ENCODE measurements at places on chromosomes 2 and 18.

- no peak for DNase-seq
These were observed 74.4 kb upstream of the ZCCHC2 start for GRCh38 chr18:62448426-62448825.

DNA sequence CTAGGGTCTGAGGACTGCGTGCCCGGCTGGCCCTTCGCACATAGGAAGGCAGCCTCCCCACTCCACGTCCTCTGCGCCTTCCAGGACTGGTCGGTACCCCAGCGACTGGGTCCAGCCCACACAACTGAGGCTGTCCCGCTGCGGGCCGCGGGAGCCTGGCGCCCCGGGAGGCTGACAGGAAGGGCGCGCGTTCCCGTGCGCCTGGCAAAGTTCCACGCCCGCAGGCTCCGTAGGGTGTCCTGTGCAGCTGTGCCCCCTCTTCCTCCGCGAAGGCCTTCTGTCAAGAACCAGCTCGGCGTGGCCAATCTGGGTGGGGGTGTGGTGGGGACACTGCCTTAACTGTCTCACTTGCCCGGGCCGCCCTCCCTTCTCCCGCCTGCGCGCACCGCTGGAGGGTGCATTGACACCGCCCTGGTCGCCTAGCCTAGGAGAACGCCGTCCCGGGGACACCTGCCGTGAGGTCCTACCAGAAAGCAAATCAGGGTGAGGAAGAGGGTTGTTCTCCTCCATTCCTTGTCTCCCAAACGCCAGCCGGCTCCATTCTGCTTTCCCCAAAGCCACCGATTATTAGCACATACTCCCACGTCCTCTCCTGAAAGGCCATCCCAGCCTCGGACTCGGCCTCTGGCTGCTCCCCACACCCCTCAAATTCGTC, 618 bp upstream of the LYPD1 start:
- no peak for DNase-seq

DNA sequence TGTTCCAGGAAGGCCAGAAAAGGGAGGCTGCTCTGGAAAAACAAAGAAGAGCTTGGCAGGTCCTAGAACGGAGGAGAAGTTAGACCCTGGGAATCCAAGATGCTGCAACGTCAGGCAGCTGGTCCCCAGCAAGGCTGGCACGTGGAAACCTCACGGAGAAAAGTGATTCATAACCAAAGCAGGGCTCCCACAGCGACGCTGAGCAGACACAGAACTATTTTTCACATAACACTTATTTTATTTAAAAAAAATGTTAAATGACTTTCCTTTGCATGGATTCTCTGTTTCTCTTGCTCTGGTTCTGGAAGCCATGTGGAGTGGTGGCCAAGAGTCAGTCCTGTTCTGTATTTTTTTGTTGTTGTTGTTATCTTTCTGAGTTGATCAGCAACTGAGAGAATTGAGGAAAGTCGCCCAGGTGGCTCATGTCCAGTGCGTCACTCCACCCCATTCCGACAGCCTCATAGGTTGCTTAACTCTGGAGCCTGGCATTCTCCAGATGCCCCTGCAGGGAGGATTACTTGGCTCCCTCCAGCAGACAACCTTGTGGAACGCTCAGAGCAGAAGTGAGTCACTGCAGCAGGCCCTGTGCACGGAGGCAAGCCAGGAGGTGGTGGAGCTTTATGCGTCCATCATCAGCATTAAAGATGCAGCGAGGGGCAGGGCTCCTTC, 229.9 kb upstream of the HDAC4 start:
- DNase-seq: no peak

GRCh38 chr2:222054813-222055212, 244.0 kb downstream of the PAX3 start:
- no peak for DNase-seq

DNA sequence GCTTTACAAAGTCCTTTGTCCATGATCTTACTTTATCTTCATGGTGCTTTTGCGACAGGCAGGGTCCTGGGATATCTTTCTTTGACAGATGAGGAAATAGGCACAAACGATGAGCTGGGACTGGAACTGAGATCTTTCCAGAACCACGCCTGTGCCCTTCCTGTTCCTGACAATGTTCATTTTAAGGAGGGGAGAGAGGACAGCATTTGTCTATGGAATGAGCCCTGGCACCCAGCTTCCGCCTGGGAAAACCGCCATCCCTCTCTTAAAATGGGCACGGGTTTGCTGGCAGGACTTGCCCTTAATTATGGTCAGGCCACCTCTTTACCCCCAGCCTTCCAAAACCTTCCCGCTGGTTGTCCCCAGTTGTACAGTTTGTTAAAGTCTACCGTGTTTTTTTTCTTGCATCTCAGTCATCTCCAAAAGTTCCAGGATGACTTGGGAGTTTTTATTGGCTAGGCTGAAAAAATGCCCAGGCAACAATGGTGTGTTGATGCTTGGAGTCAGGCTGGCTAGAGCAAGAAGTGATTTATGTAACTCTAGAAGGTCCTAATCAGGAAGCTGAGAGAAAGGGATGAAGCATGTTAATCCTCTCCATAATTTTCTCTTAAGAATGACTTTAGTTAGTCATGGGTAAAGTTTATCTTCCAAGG, 264.9 kb upstream of the EPAS1 start:
- DNase-seq: no peak

DNA sequence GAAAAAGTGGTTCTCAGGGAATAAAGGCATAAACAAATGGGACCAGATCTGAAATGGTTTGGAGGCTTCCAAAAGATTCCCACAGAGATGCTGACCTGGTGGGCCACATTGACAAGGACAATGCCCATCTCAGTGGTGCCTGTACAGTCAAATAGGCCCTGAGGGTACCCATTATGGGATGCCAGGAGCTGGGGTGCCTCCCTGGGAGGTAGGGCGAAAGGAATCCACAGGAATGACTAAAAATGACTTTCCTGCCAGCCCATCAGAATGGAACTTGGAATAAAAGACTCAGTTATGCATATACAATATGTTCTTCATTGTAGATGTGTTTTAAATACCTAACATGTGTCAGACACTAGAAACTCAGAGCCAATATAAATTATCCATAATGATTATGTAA, 248.5 kb downstream of the RNF144A start:
- DNase-seq: no peak

GRCh38 chr18:13246121-13246520, 27.6 kb downstream of the LDLRAD4 start:
- no peak for DNase-seq

- no peak for DNase-seq
These were observed 761.0 kb downstream of the EPHA4 start for GRCh38 chr2:220811115-220811514.

DNA sequence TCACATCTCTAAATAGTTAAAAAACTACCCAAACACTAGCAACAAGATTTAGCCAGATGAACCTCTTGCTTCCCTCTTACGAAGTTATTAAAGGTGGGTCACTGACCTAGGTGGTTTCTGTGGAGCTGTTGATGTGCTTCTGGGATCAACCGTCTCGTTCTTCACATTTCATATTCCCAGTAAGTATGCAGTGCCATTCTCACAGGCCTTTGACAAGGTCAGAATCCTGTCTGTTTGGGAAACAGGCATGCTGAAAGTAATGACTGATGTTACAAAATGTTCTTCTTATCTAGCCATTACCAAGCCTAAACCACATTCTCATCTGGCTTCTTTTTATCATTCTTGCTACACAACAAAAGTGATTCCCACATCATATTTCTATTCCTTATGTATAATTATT, 70.3 kb downstream of the WDR7 start:
- no peak for DNase-seq

DNA sequence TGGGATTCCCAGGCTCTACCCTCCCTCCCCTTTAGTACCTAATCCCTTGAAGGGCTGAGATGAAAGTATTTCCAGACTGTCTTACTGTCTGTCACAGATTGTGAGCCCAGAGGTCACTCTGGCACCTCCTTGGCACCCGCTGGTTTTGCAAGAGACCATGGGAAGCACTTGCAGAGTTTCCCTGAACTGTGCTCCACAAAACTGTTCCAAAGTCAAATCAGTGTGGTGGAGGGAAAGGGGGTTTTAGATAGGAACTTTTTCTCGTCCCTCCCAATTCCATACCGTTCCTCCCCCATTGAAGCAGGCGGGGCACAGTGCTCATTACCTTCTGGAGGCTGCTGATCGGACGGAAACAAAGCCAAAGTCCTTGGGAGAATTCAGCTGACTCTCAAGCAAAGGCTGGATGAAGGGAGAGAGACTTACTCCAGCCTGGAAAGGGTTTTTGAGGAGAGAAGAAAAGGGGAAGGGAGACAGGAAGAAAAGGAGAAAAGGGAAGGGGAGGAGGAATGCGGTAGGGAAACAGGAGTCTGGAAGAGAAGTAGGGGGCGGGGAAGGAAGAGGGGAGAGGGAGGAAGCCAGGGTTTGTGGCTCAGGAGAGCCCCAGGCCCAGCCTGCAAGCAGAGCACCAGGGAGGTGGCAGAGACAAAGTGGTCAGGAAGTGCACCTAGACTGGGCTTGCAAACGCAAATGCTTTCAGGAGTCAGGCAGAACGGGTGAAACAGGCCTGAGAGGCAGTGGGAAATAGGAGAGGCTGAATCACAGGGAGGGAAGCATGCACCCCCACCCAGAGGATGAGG, 88.4 kb upstream of the SP3 start:
- DNase-seq: no peak

GRCh38 chr2:20897874-20898453, 75.1 kb upstream of the LDAH start:
- DNase-seq: no peak

DNA sequence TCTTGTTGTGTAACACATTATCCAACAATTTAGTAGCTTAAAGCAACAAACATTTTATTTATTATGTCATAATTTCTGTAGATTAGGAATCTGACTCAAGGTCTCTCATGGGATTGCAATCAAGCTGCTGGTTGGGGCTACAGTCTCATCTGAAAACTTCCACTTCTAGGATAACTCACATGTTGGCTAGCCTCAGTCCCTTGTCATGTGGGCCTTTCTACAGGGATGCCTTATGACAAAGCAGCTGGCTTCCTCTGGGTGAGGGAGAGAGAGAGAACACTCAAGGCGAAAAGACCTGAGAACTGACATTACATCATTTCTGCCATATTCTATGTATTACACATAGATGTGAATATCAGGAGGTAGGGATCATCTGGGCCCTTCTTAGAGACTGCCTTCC, 317.9 kb upstream of the VRK2 start:
- DNase-seq: no peak

- DNase-seq: no peak
These were observed 39.1 kb downstream of the C18orf54 start for GRCh38 chr18:54396760-54397159.

GRCh38 chr18:10061566-10062140, 147.8 kb downstream of the VAPA start:
- no peak for DNase-seq

- no peak for DNase-seq
These were observed 19.2 kb upstream of the NCKAP1 start for GRCh38 chr2:183057333-183057985.

GRCh38 chr18:31261792-31262582, 56.0 kb upstream of the DSG1 start:
- no peak for DNase-seq

DNA sequence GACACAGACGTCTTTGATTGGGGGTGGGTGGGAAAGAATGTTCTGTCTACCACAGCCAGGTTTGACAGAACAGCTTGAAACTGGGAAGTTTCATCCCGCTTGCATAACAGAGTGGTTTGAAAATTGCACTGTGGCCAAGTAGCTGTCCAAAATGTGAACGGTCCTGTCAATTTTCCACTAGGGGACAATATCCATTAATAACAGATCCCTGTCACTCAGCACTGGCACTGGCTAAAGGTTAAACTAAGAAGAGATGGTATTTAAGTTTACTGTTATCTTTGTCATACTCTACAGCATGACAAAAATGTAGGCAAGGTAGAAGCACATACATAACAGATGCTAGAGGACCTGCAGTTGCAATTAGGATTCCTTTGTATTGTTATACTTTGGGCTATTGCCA, 55.6 kb upstream of the ACMSD start:
- DNase-seq: no peak

DNA sequence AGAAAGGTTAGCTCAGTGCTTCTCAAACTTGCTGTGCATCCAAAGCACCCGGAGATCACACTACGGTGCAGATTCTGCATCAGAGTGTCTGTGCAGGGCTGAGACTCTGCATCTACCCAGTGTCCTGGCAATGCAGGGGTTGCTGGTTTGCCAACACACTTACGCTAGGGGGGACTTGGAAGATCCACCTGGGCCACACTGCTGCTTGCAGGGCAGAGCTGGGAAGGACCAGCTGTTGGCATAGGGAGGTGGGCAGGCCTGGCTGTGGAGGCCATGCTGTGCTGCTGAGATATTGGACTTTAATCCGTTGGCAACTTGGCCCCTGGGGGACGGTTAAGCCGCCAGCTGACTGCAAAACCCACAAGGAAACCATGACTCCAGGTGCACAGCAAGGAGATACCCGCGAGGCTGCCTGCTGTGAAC, 397.6 kb upstream of the HS6ST1 start:
- no peak for DNase-seq

DNA sequence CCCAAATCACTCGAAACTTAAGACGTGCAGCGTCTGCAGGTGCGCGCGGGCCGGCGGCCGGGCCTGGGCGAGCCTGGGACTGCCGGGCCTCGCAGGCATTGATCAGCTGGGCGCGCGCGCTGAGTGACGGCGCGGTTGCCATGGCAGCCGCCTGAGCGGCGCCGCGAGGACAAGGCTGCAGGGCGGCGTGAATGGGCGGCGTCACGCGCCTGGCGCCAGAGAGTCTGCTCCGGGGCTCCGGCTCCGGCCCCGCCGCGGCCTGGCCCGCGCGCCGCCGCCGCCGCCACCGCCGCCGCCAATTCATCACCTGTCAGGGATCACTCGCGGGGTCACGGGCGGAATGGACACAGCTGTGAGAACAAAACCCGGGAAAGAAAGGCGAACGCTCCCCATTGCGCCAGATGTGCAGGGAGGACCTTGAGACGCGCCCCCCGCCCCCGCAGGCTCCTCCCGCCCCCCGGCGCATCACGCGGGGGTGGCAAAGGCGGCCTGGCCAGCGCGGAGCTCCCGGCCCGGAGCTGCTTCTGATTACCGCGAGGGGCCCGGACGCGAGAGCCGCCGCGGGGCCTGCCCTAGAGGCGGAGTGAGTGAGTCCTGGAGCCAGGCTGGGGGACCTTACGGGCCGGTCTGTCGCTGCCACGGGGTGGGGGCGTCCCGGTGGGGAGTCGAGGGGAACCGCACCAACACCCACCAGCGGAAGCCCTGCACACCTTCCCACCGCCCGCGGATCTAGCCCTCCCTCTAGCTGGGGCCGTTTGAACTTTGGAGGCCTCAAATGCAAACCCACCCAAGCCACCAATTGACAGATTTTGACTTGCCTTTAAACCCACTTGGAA, 2.9 kb upstream of the ID2 start:
- DNase-seq: peak; percentile 49

DNA sequence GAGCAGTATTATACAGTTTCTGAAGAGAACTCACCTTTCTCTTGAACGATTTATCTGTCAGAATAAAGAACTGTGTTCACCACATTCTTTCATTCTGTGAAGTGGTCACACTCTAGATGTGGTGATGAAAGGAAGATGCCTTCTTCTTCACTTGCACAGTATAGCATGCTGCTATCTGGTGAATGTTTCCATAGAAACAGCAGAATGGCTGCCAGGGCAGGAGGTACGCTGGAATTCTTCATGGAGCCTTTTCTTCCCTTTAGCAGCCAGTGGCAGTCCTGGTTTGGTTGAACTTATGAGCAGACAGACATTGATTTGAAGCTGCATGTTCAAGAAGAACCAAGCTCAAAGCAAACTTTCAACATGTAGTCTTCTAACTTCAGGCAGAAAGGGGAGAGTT, 1157.9 kb upstream of the LRRTM1 start:
- no peak for DNase-seq
